NCI-H1417 treated with DMSO at 0.1 percent for 48 hours (cell line): ENCODE measurements at places on chromosomes 5 and 9.

GRCh38 chr5:158200619-158201018, 341.7 kb upstream of the CLINT1 start:
- no peak for DNase-seq

DNA sequence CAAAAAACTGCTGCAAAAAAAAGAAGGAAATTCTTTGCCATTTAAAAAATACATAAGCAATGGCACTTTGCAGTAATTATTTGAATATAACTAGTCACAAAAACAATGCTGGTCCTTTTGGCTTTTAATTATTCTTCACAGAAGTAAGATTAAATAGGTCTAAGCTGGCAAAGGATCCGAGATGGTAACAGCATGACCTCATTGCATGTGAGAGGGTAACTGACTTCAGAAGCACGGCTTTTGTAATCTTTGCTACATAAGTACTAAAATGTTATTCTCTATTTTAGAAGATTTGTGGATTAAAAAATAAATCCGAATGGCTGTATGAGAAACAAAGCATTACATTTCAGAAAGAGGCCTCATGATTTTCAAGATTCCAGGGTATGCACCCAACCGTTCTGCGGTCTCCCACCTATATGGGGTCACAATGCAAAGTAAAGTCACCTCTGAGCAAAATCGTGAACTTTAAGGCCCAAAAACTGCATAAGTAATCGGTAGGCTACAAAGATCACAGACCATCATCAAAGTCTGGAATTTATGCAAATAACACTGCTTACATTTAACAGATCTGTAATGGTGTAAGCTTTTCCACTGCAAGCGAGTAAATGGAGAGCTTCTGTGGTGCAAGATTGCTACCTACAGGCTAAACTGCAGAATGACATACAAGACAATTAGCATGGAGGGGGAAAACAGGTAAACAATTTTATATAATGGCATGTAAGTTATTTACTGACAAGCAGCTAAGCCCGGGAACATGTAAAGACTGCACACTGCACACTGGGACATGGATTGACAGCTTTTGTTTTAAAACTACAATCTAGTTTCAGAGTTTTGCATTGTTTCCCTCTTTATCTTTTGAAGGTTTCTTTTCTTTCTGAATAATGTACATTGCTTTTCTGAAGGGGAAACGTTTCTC, 231.6 kb downstream of the SLF1 start:
- no peak for DNase-seq

GRCh38 chr5:55052383-55052931, 28.4 kb downstream of the GZMK start:
- DNase-seq, result no peak

GRCh38 chr9:93058355-93059010, at the start of gene SUSD3:
Gene SUSD3, plus strand, starts transcription at chr9:93058701. Its CDS starts 42 bp downstream, at chr9:93058743.
- no peak for DNase-seq

DNA sequence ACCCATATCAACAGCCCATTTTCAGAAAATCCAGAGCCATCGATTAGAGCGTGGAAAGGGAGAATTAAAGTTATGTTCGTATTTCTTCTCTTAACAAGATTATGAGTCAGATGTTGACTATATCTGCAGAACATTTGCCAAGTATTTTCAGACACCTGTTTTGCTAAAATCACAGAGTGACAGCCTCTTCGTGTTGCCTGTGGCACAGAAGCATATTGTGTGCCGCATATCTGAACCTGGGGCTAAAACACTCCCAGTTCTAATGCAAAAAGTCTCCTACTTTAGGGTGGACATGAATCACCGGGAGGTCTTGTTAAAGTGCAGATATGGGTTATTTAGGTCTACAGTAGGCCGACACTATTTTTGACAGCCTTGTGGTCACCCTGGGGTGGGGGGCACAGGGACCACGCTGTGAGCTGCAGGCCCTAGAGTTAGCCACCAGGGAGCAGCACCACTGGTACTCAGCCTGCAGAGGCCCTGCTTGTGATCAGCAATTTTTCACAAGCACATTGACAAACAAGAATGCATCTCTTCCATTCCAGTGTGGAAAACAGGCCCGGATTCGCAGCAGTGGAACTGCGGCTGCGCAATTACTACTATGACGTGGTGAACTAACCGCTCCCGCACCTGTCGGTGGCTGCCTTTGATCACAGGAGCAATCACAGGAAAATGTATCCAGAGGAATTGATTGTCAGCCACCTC, 93.5 kb downstream of the SYK start:
- DNase-seq, result no peak

DNA sequence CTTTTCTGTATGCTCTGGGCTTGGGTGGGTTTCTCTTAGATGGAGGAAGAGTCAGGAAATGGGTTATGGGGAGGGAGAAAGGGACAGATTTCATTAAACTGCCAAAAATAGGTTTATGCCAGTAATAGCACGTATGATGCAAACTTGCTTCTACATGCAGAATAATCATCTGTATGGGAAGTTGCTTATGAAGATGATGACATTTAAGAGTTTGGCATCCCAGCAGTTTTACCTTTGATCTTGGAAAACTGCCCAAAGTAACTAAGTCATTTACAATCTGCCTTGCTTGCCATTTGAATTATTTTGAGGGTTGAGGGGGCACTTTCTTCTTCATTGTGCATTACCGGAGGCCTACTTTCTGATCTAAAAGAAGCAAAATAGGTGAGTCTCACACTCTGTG, 282.9 kb upstream of the ANKRD55 start:
- no peak for DNase-seq

DNA sequence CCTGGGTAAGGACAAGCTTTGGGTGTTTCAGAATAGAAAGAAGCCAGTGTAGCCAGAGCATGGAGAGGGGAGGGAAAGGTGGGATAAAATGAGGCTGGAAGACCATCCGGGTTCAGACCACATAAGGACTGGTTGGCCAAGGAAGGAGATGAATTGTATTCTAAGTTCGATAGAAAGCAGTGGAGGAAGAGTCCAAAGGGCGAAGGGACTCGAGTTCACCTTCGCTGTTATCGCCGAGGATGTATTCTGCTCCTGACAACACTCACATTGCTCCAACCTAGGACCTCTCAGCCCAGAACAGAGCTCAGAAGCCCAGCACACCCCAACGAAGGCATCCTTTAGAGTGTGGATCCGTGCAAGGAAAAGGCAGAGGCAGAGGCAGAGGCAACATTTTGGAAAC, 133.1 kb upstream of the EPB41L4A start:
- no peak for DNase-seq

GRCh38 chr9:137277329-137278041, at the start of gene TOR4A:
Gene TOR4A, plus strand, starts transcription at chr9:137277726. Its CDS starts 964 bp downstream, at chr9:137278690.
- no peak for DNase-seq

DNA sequence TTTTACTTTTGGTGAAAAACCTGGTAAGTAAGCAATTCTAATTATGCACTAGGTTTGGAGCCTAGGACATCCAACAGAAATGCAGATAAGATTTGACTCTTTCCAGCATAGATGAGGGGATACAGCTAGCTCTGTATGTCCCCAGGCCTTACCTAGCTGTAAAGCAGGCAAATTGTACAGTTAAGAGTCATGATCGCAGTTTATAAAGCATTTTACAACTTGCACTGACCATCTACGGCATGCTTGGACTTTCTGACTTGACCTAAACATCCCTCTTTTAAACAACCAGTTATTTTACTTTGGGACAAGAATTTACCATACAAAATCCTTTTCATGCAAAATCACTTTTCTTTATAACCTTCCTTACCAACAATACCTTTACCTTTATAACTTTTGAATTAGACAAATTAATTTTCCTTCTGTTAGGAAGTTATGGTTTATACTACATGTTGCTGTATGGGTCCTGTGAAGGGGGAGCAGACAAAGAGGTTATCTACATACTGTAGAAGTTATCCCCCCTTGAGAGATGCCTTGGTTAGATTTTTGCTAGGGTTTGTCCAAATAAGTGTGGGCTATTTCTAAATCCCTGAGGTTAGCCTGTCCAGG, 36.8 kb downstream of the FGD3 start:
- no peak for DNase-seq

- no peak for DNase-seq
Observed at GRCh38 chr5:12330381-12330780, 426.1 kb upstream of the CTNND2 start.

DNA sequence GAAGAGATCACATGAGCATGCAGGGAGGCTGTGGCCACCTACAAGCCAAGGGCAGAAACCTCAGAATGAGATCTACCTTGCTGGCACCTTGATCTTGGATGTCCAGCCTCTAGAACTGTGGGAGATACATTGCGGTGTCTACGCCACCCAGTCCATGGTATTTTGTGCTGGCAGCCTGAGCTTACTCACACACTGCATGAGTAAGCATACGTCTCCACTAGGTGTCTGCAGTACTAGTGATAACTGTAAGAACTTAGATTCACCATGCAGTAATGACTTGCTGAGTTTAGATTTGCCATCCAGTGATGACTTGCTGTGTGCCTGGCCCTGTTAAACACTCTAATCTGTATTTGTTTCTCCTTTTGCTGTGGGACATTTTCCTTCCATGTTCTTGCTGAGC, 417.7 kb downstream of the GADD45G start:
- no peak for DNase-seq

- DNase-seq, result no peak
Observed at GRCh38 chr9:83342006-83342405, 196.2 kb downstream of the FRMD3 start.

DNA sequence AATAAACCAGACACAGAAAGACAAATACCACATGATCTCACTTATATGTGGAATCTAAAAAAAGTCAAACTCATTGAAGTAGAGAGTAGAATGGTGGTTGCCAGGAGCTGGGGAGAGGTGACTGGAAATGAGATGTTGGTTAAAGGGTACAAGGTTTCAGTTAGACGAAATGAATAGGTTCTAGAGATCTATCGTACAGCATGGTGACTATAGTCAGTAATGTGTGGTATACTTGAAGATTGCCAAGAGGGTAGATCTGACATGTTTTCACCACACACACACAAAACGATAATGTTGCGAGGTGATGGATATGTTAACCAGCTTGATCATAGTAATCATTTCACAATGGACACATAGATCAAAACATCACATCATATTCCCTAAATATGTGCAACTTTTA, 46.4 kb downstream of the FGF1 start:
- no peak for DNase-seq
